ENCODE measurements at places on chromosomes 16 and 17.

DNA sequence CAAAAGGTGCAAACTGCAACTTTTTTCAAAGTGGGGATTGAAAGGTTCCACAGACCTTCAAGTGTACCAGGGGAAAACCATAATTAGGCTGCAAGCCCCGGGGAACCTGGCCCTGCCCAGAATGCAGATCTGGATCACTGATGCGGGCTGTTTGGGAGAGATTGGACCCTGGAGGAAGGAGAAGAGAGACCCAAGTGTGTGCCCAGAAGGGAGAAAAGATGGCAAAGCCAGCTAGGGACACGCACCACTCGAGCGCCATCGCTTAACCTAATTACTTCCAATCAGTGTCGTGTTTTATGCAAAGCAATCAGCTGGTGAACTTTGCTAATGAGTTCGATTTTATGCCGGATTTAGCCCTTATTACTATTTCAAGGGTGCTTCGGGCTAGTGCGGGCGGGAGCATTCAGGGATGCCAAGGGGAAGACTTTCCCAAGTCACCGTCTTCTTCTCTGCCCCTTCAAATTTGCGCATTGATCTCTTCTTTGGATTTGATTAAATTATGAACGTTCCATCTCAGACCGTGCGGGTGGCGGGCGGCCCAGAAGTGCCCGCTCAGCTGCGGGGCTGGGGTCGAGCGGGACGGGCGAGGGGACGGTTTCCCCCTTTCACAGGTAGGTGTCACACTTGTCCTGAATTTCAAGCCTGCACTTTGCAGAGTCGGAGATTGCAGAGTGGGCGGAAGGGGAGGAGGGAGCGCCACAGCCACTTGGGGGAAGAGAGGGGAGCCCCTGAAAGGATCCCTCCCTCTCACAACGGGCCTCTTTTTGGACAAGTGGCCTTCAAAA is 4.0 kb downstream of the IRX5 start:
- no peak for DNase-seq

DNA sequence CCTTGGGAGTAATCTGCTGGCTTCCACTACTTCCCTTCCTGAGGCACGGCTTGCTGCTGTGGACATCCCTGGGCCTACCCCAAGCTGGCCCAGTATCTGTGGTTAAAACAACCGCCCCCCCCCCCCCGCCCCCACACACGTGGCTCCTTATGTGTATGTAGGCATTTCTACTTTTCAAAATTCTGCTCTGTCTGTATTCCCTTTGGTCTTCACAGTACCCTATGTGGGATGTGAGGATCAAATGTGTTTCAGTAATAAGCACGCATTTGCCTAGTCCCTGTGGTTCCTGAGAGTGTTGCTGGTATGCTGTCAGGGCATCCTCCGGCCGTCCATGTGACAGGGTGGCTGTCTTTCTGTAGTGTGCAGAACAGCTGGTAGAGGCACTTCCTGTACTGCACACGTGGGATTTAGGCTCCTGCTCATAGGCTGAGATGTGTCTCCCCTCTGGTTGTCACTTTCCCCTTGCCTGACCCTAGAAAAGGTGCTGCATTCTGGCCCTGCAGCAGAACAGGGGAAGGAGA is 2.2 kb downstream of the NT5M start:
- DNase-seq = no peak

DNA sequence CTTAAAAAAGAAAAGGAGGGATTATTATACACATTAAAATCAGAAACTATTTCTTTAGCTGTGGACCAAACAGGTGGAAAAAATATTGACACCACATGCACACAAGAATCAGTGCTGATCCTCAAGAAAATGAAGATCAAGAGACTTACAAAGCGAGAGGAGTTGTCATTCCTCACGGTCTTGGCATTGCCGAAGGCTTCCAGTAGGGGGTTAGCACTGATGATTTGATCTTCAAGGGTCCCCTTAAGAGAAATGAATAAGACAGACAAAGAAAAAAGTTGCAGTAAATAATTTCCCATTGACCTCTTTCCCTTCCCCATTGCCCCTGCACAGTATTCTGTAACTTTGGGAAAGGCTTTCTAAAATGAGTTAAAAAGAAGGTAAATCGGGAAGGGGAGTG is 6.0 kb downstream of the MYH4 start:
- DNase-seq = no peak

GRCh38 chr16:85914423-85914794 is 15.4 kb downstream of the IRF8 start:
- no peak for DNase-seq

GRCh38 chr17:52395308-52395707 is 236.8 kb upstream of the CA10 start:
- no peak for DNase-seq

GRCh38 chr17:62078009-62078408 is 12.9 kb upstream of the MED13 start:
- DNase-seq = no peak

GRCh38 chr17:7147772-7148171 is 31.4 kb downstream of the ASGR1 start:
- no peak for DNase-seq

DNA sequence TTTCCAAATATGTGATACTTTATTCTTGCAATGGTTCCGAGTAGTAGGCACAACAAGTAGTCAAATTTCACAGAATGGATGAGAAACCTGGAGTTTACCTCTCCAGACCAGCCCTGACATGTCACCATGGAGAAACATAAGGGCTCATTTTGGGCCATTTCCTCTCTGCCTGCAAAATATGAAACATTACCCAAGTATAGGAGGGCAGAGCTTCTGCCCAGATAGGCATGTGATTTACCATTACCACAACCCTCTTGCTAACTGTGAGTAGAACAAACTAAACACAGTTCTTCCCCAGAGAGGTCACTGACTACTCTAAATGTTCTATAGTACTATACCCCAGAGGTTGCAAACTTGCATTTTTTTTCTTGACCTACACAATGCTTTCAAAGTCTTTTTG is 15.7 kb upstream of the KPNB1 start:
- no peak for DNase-seq

DNA sequence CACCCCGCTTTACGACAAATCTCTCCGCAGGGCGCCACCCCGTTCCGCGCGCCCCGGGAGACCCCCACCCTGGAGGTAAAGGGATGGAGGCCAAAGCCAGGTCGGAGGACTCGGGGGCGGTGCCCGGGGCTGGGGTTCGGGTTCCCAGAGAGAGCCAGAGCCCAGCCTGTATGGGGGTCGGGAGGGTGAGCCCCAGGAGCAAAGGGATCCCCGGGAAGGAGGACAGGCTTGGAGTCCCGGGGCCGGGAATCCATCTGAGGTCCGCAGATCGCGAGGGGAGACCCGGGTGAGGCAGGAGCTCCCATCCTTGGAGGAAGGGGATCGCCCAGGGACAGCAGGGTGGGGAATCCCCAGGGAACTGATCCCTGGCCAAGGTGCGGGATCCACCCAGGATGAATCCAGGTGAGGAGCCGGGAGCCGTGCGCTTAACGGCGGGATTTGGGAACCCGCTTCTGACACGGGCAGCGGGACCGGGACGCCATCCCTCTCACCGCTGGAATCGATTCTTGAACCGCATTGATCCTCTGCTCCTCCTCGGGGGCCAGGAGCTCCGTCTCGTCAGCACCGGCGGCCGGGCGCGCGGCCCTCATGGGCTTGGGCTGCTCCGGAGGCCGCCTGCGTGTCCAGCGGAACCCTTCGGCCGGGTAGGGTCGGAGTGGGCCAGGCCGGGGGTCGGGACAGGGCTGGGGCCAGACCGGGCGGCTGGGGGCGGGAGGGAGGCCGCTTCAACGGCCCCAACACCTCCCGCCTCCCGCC is at the start of gene MMD:
Gene MMD, minus strand, starts transcription at position 657 of the 756 bp plus-strand sequence. Its CDS starts 140 bp downstream, at position 517.
- no peak for DNase-seq

- DNase-seq = no peak
These were observed 2.1 kb upstream of the CEP295NL start for GRCh38 chr17:78905116-78905515.

DNA sequence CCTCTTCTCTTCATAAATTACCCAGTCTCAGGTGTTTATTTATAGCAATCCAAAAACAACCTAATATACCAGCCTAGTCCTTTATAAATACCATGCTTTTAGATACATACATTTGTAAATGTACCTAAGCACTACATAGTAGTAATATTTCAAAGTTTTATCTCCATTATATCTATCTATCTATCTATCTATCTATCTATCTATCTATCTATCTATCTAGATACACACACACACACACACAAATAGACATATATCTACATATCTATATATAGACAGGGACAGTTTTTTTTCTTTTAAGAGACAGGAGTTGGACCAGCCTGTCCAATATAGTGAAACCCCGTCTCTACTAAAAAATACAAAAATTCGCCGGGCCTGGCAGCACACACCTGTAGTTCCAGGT is 5.8 kb downstream of the CEP20 start:
- no peak for DNase-seq

DNA sequence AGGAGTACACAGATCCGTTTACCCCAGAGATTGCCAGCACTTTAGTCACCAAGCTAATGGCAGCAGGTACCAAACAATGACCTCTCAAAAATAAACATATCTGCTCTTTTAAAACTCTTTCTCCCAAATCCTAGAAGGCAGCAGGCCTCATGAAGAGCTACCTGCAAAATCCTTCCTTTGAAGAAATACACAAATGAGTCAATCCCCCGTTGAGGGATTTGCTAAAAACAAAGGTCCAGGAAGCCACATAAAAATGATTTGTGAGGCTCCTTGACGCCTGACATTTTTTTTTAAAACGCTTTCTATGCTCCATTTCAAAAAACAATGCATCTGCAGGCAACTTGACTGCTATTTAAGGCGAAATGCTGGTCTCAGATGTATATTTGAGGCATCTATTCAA is 58.2 kb downstream of the NACA2 start:
- no peak for DNase-seq

DNA sequence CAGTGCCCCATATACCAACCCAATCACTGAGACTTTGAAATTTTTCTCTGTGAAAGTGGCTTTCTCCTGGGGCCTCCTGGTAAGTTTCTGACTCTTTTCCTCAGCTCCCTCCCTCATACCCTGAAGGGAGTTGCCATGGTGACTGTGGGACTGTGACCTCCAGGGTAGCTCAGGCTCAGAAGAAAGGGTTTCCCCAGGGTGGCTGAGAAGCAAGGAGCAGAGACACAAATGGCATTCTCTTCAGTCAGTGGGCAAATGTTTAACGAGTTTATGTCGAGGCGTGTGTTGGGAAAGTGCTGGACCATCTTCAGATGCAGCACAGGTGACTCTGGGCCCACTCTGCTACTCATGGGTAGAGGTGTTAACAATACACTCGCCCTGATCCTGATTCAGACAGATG is 46.8 kb downstream of the MRPS23 start:
- DNase-seq = no peak

All from AG04449 (cell line).